ENCODE measurements at places on chromosomes 3 and 15.

DNA sequence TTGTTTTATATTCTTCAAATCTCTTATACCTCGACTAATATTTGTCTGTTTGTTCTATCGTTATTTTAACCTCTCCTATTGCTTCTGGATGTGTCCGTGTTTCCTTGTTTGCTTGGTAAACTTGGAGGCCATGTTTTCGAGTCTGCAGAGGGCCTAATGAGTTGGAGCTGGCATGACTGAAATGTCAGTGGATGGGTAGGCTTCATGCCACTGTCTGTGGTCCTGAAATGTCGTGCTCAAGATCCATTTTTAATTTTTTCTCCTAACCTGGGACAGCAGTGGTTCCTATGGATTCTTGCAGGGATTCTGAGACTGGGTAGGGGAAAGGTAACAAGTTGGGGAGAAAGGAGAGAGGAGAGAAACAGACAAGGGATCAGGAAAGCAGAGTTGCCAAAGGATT is 18.8 kb upstream of the GASK1A start:
- DNase-seq, result no peak

DNA sequence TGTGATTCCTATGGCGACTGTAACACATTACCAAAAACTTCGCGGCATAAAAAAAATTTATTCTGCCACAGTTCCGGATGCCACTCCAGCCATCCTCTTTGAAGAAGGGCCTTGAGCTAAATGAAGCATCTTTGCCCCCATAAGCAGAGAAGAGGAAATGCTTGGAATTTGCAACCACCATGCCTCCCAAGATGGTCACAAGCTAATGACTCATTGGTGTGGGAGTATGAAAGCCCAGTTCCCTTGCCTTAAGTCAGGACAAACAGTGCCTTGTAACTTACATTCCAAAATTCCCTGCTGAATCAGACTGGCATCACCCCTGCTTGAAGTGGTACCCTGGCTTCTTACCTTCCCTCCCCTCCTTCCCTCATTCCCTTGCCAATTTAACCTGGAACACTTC is 1077.4 kb downstream of the EPHA3 start:
- no peak for DNase-seq

GRCh38 chr15:73174171-73174570 is 121.9 kb downstream of the NEO1 start:
- no peak for DNase-seq

GRCh38 chr3:172203522-172204258 is 164.3 kb downstream of the FNDC3B start:
- no peak for DNase-seq

DNA sequence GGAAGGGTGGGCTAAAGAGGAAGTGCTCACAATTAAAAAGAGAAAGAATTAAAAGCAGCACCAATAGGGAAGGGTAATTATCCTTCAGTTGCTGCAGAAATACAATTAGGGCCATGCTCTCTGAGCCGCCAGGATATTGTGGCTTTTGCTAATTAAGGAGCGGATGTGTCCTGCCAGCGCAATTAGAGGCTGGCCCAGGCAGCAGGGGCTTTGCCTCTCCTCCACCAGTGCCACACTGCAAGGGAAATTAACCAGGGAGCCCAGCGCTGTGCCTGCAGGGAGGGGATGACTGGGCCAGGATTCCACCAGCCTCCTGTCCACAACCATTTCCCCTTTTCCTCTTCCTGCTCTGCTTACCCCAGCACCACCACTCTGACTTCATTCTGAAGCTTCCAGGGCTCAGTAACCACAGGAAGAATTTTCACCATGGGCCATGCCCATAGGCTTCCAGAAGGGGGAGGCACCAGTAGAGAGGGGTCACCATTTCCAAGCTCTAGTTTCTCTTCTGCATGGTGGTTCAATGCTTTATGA is 10.4 kb upstream of the AEN start:
- no peak for DNase-seq

GRCh38 chr15:63401078-63401477 is 19.4 kb upstream of the CA12 start:
- DNase-seq, result peak; percentile 28

DNA sequence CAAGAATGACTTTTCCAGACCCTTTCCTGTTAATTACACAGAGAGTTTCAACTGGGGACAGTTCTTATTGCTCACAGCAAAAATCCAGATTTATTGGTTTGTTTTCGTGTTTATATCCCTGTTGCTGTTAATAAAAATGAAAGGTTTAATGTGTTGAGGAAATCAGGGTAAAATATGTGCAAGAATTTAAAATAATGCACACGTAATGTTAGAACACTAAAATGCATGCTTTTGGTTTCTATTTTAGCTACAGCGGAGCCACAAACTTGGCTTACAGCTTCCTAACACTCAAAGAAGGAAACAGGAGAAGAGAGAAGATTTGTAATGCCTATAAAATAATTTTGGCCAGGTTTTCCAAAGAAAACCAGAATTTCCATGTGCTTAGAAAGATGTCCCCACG is 62.7 kb downstream of the CASR start:
- no peak for DNase-seq
